ENCODE measurements at places on chromosomes 16 and 17.

DNA sequence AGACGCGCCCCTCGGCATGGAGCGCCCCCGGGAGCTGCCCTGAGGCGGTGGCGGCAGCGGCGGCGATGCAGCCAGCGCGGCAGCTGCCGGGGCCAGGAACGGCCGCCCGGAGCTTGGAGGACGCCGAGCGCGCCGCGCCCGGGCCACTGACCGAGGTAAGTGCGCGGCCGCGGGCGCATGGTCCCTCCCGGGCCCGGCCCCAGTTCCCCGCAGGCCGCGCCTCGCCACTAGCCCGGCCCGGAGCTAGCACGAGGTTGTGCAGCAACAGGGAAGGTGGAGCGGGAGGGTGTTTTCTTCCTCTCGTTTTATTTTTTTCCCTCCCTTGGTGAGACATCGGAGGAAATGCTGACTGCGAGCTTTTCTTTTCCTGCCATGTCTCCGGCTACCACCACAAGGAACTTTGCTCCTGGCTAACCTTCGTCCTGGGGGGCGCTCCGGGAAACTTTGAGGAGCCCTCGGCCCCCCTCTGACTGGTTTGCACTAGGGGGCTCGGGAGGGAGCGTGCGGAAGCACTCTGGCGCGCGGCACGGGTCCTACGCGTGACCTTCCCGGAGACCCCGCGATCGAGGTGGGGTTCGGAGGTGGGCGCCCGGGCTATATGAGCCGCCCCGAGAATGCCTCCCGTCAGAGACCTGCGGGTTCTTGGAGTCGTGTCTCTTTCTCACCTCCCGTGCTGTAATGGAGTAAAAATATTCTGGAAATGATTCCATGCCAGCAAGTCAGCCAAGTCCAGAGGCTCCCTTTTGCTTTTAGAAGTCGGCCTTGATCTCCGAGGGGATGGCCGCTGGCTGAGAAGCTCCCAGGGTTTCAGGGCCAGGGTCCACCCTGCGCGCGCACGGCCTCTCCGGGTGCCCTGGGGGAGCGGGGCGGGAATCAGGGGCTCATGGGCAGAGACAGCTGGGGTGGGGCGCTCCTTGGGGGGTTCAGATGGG is 868 bp downstream of the KCNJ12 start:
- peak; percentile 65 for DNase-seq

- DNase-seq, result no peak
Measured at GRCh38 chr16:23395732-23396131, 57.3 kb downstream of the COG7 start.

DNA sequence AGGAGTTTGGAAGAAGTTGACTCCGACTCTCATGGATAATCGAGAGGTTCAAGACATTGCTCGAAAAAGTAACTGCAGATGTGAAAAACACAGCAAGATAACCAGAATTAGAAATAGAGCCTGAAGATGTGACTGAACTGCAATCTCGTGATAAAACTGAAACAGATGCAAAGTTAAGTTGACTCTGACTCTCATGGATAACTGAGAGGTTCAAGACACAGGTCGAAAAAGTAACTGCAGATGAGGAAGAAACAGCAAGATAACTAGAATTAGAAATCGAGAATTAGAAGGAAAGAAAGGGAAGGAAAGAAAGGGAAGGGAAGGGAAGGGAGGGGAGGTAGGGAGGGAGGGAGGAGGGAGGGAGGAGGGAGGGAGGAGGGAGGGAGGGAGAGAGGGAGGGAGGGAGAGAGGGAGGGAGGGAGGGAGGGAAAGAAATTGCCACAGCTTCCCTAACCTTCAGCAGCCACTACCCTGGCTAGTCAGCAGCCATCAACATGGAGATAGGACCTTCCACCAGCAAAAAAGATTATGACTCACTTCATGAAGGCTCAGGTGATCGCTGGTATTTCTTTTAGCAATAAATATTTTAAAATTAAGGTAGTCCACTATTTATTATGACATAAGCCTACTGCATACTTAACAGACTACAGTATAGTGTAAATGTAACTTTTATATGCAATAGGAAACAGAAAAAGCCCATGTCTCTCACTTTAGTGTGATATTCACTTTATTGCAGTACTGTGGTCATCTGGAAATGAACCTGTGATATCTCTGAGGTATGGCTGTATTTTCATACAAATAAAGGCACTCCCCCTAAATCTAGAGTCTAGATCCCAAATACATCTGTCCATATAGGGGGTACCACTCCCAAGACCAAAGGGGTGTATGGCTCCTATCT is 68.3 kb downstream of the KANSL1 start:
- DNase-seq, result no peak

GRCh38 chr16:75096656-75097055 is 19.9 kb downstream of the LDHD start:
- DNase-seq, result peak; percentile 60

DNA sequence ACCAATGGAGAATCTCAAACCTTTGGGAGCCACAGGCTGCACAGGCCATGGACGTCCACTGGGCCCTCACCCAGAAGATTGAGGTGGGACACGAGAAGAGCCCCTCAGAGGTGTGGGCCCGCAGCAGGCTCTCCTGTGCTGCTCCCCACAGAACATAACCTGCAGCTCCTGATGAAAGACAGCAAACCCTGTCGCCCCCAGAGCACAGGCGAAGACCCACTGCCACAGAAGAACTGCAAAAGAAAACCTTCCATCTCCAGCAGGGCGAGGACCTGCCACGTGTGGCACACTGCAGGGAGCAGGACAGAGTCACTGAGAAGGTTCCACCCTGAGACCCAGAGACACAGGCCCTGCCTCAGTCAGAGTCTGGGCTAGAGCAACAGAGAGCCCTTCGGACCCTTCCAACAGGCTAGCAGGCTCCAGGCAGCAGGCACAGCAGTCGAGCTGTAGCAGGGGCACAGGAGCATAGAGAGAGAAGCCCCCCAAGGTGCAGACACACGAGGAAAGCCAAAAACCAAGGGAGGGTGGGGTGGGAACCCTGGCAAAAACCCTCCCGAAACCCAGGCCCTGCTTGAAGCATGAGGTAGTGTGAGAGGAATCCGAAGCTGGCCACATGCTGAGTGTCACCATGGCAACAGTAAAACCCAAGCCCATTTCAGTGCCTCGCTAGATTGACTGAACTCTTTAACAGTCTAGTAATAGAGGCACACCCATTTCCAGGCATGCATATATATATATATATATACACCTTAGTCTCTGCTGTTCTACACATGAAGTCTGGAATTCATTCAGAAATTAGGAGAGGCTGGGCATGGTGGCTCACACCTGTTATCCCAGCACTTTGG is 60.0 kb upstream of the CHMP6 start:
- peak; percentile 93 for DNase-seq
